T1000 (cell line): ENCODE measurements at places on chromosomes 3 and 15.

DNA sequence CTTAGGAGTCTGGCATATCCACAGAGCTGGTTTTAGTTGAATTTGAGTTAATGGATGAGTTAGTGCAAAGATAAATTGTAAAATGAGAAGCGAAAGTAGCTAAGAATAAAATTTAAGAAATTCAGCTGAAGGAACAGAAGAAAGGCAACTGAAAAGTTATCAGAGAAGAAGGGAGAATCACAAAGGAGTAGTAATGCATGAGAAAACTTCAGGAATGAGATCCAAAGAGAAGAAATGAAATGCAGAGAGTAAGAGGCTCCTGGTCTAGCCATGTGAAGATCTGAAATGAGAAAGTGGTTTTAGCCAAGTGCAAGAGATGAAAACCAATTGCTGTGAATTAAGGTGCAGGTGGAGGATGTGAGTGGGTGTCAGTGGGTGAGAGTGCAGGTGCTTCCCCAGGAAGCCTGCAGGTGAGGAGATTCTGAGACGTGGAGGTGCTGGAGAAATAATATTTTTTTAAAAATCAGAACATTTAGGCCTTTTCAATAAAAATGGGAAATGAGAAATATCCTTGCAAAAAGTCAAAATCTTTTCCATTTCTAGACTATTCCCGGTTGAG is 18.5 kb downstream of the KBTBD8 start:
- DNase-seq: no peak

GRCh38 chr3:188901671-188902287 is 270.0 kb upstream of the TPRG1 start:
- no peak for DNase-seq

DNA sequence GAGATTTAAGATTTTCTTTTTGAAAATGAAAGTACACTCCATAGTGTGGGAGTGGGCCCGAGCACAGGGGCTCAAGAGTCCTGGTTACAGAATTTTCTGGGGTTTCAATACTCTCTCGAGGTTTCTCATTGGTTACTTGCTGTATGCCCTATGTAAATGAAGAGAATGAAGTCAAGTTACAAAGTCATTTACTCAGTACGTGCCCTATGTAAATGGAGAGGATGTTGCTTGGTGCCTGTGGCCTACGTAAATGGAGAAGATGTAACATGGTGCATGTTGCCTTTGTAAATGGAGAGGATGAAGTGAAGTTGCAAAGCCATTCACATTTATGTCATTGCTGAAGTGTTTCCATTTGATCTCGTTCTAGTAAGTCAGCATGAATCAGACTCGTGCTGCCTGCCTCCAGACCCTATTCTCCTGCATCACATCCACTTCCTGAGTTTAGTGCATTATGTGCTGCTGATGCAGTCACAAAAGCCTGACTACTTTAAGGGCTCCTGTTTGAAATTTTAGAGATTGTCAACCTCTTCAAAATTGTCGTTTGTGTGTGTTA is 302.0 kb downstream of the ZBBX start:
- no peak for DNase-seq

DNA sequence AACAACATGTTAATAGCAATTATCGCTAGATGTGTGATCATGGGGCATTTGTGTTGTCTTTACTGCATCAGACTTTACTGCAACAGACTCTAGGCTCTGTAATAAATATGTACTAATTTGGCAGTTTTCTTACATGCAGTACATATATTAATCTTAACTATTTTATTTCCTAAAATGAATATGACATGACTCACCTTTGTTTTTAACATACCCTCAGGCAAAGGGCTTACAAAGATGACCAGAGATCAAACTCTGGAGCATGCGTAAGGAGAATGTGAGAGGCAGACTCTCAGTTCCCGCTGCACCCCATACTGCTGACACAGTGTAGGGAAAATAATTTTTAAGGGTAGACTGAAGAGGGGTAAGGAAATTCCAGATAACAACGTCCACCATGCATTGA is 7.2 kb upstream of the FAM174B start:
- DNase-seq: no peak
